ENCODE measurements at places on chromosomes 3 and 15.

- no peak for DNase-seq
These were observed 229.9 kb upstream of the TRIM42 start for GRCh38 chr3:140448001-140448400.

- DNase-seq, result no peak
These were observed 979.0 kb downstream of the TUSC7 start for GRCh38 chr3:117688583-117688982.

GRCh38 chr15:90205050-90205848 is 4.1 kb downstream of the SEMA4B start:
- no peak for DNase-seq

GRCh38 chr3:147410526-147411237 is 1.5 kb downstream of the ZIC1 start:
- DNase-seq, result no peak

DNA sequence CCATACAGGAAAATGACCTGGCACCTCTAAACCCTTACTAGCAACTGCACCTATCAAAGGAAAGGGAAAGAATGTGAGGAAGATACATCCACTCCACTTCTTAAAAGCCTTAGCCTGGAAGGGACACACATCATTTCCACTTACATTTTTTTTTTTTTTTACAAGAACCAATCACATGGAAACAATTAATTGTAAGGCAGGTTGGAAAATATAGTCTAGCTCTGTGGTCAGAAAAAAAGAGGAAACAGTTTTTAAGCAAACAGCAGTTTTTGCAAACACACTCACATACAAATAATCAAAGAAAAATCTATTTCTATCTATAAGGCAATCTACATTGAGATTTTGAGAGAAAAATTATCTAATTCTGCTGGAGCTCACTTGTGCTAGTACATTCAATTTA is 98.9 kb upstream of the SPRED1 start:
- no peak for DNase-seq

GRCh38 chr3:183244981-183245476 is 8.0 kb upstream of the B3GNT5 start:
- DNase-seq, result no peak

DNA sequence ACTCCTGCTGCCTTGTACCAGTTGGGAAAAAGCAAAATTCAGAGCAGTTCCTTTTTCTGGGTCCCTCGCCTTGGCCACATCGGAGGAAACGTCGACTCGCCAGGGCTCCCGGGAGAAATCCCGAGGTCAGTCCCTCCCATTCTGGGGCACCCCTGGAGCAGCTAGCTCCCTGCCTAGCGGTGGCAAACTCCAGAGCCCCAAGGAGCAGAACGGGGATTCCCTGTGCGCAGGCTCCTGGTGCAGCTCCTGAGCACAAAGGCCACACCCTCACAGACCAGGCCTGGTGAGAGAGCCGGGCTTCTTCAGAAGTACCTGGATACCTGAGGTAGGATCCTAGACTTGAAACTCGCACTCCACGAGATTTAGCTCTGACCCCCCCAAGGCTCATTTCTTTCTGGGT is 2.6 kb downstream of the LRRC3B start:
- DNase-seq, result no peak

- DNase-seq, result no peak
These were observed 228.2 kb upstream of the ZPLD1 start for GRCh38 chr3:102206511-102207031.

DNA sequence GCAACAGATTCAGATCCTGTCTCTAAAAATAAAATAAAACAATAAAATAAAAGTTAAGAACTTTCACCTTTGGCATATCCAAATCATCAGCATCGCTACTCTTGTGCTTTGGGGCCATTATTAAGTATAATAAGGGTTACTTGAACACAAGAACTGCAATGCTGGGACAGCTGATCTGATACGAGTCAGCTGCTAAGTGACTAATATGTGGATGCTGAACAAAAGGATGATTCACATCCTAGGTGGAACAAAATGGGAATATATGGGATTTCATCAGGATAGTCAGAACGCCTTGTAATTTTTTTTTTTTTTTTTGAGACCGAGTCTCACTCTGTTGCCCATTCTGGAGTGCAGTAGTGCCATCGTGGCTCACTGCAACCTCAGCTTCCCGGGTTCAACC is 29.7 kb downstream of the BUB1B start:
- no peak for DNase-seq

GRCh38 chr3:4693620-4694019 is 200.5 kb downstream of the ITPR1 start:
- DNase-seq, result no peak

DNA sequence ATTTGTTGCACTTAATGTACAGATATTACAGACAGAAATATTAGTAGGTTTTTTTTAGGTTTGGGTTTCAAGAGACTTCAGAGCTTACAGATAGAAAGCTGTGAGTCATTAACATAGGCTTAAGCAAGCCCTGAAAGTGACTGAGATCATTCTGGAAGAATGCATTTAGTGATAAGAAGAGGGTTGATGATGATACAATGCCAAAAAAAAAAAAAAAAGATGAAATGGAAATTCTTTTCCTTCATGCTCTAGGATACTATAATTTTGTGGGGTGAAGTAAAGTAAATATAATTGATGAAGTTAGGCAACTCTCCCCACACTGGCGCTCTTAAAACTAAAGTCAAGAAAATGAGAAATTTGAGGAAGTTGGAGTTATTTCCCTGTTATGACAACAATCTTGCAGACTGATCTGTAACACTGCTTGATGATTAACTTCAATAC is 169.4 kb upstream of the ZNF385D start:
- no peak for DNase-seq

- no peak for DNase-seq
These were observed 3.9 kb upstream of the NR2E3 start for GRCh38 chr15:71806452-71806931.
